ENCODE measurements at places on chromosomes 6 and 20.
A peak's percentile ranks its signal among the peaks of the same experiment; 100 is the strongest.

- no peak for DNase-seq
These were observed 15.9 kb downstream of the NT5E start for GRCh38 chr6:85465762-85466161.

GRCh38 chr6:37171201-37171969 is 1.4 kb downstream of the PIM1 start:
- DNase-seq, result peak; percentile 71

DNA sequence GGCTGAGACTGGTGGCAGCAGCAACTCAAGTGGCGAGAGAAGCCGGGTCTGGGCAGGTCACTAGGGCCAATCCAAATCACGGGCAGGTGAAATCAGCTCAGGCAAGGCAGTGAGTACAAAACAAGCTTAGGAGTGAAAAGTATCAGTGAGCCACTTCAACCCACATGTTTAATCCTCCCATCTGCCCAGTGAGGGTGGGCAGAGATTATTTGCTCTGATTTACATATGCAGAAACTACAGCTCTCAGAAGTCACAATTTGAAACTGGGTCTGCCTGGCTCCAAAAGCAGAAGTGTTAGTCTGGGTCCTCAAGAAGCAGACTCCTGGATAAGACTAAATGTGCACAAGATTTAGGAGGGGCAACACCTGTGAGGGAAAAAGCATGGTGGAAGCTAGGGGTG is 173.7 kb upstream of the LRFN2 start:
- no peak for DNase-seq

GRCh38 chr6:136728033-136728939 is 64.0 kb downstream of the MAP3K5 start:
- no peak for DNase-seq

GRCh38 chr20:58992911-58993310 is 11.9 kb downstream of the NELFCD start:
- no peak for DNase-seq

DNA sequence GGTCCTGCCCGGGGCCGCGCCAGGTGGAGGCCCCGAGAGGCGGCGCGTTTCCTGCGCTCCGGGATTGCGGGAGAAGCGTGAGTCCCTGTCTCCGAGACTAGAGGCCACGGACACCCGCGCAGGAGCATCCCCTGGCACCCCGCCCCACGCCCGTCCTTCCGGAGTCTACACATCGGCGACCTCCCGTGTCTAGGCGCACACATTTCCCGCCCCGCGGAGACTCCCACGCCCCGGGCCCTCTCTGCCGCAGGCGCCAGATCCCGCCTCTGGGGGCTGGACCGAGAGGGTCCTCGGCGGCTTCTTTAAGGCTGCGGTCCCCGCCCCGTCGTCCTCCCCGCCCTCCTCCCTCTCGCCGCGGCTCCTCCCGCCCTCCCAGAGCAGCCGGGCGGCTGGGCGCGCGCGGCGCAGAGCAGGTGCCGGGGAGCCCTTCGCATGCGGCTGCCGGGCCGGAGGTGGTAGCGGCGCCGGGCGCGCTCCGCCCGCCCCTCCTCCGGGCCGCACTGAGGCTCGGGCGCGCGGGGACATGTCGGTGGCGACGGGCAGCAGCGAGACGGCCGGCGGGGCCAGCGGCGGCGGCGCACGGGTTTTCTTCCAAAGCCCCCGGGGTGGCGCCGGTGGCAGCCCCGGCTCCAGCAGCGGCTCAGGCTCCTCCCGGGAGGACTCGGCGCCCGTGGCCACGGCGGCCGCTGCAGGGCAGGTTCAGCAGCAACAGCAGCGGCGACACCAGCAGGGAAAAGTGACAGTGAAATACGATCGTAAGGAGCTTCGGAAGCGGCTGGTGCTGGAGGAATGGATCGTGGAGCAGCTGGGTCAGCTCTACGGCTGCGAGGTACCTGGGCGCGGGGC is at the start of gene PPP1R14C:
Gene PPP1R14C, plus strand, starts transcription at position 375 of the 846 bp plus-strand sequence. Its CDS starts 149 bp downstream, at position 524.
- peak; percentile 17 for DNase-seq

DNA sequence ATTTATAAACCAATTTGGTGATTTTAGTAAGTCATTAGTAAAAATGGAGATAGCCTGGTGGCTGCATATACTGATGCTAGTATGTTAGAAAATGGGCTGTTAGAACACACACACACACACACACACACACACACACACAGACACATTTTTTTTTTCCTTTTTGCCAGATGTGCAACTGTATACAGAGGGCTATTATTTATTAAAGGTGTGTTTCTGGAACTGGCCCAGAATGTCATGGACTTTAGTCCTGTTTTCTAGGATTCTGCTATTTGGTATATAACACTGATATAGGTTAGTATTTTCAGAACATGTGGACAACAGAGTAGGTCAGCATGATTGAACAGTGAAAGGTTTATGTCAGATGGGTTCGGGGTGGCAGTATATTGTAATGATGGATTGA is 12.4 kb downstream of the MYO6 start:
- DNase-seq, result no peak

DNA sequence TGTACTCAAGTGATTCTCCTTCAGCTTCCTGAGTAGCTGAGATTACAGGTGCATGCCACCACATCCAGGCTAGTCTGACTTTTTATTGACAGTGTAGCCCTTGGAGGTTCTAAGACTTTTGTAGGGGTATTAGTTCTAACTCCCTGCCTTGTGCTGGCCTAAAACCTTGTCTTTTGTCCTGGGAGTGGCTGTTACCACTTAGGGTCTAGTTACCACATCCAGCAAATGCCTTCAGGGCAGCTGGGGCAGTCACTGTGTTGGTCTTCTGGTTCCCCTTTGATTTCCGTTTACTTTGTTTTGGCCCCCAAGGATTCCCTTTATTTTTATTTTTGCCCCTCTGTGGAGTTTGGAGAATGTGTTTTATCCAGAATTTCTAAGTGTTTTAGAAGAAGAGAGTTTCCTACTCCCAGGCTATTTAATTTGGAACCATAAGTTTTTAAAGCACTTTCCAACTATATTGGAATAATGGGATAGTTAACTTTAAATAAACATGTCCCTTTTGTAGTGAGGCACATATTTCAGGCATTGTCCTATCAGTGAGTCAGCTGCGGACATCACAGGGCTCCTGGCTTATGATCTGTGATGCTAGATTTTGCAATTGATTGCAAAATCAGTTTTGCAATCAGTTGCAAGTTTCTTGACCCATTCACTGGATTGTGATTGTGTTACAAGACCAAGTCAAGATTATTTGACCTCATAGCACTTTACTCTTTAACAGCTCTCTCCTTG is 25.0 kb downstream of the IL22RA2 start:
- DNase-seq, result peak; percentile 26

DNA sequence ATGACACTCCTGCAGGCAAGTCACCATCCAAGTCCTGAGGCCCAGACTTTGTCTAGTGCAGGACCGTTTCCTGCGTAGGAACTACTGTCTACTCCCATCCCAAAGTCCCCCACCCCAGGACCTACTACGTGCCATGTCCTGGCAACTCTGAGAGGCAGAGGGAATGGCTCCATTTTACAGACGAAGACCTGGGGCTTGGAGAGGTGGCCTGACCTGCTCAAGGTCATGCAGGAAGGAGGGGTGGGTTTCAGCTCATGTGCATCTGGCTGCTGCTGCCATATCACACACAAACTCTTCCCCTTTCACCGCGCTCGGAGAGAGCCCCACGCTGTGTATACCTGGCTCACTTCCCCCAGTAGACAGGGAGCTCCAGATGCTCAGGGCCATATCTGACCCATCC is 1.2 kb upstream of the NOL4L start:
- DNase-seq, result no peak

DNA sequence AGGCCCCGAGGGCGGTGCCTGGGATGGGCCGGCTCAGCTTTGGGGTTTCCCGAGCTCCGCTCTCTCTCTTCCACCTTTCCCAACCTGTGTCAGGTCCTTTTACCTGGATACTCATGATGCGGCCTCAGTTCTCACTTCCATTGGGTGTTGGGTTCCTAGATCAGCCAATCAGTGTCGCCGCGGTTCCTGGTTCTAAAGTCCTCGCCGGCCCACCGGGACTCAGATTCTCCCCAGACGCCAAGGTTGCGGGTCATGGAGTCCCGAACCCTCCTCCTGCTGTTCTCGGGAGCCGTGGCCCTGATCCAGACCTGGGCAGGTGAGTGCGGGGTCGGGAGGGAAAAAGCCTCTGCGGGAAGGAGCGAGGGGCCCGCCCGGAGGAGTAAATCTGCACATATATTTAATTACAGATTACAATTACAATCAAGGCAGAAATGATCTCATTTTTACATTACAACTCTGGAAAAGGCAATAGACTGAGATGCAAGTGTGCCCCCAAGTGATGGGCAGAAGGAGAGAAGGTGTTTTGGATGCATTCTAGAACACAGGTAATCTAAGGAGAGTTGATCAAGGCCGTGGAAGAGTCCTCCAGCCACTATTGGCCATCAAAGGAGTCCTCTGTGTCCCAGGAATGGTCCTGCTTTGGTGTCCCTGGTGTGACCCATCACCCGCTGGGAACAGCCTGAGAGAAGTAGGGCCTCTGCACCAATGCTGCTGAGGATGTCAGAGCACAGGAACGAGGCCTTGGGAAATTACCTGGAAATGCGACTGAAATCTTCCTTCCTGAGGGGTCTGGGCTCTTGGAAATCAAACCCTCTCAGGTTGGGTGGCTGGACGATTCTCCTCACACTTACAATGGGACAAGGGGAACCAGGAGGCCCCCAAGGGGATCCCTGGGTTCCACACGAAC is 34.7 kb upstream of the MICB start:
- DNase-seq, result peak; percentile 68

GRCh38 chr6:26502165-26502564 is 2.1 kb downstream of the BTN1A1 start:
- no peak for DNase-seq

DNA sequence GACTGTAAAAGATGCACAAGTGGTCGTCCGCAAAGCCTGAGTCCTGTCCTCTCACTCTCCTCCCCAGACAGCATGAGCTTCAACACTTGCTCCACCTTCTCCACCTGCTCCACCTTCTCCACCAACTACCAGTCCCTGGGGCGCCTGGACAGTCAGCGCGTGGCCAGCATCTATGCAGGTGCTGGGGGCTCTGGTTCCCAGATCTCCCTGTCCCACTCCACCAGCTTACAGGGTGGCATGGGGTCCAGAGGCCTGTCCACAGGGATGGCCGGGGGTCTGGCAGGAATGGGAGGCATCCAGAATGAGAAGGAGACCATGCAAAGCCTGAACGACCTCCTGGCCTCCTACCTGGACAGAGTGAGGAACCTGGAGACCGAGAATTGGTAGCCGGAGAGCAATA is 162.2 kb upstream of the NT5E start:
- no peak for DNase-seq

DNA sequence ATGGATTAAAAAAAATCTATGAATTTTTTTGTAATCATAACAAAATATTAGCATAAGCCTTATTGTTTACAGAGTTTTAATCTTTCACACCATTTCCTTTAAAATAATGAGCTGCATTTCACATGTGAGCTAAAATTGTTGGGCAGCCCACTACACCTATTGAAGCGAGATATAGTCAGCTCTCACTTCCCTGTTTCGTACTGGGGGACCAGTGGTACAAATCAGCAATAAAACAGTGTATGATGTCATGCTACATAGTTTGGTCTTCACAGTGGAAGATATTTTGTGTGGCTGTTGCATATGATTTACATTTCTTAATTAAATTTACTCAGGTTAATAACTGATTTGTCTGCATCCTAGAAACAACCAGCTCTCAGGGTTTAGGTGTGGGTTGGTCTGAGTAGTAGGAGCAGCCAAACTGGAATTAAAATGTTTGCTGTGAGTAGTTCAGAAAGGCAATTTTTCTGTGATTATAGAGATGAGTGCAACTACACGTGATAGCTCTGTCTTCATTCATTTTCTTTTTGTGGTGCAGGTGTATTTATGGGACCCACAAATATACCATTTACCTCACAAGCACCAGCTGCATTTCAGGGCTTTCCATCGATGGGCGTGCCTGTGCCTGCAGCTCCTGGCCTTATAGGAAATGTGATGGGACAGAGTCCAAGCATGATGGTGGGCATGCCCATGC is 99.3 kb downstream of the B3GAT2 start:
- DNase-seq, result no peak

GRCh38 chr20:10076126-10077080 is 41.6 kb downstream of the ANKEF1 start:
- no peak for DNase-seq

DNA sequence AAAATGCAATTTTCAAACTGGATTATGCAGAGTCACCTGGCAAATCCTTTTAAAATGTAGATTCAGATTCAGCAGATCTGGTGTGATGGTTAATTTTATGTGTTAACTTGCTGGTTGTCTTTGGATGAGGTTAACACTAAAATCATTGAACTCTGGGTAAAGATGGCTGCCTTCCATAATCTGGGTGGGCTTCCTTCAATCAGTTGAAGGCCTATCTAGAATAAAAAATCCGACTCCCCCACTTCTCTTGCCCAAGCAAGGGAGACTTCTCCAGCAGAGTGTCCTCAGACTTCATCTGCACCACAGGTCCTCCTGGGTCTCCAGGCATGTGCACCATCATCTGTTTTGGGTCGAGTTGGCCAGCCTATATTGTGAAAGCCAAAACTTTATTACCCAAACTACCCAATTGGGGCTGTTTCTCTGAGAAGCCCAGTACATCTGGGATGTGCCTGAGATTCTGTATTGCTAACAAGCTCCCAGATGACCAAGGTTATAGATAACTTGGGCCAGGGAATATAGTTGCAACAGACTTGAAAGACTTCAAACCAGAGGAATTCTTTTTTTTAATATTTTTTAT is 1.6 kb upstream of the SLC17A5 start:
- no peak for DNase-seq

DNA sequence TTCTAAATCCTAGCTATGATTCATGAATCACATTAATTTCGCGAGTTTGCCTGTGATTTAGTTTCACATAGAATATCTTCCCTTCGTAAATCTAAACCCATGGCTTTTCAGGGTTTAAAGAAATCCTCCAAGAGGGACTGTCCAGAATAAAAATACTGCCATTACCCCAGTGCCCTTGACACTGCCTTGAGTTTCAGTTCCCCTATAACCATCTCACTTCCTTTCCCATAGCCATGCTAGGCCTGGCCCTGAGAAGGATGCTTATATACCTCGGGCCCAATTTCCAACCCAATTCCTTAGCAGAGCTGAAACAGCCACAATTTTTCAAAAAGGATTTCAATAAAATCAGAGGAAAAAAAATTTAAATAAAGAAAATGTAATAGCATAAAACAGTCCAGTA is 697.3 kb downstream of the FRK start:
- DNase-seq, result no peak

- DNase-seq, result peak; percentile 17
These were observed 21.2 kb downstream of the MKKS start for GRCh38 chr20:10412591-10413408.

- no peak for DNase-seq
These were observed 112.4 kb downstream of the TENT5A start for GRCh38 chr6:81640126-81640525.

GRCh38 chr20:25408170-25408547 is 686 bp downstream of the GINS1 start:
- peak; percentile 23 for DNase-seq

DNA sequence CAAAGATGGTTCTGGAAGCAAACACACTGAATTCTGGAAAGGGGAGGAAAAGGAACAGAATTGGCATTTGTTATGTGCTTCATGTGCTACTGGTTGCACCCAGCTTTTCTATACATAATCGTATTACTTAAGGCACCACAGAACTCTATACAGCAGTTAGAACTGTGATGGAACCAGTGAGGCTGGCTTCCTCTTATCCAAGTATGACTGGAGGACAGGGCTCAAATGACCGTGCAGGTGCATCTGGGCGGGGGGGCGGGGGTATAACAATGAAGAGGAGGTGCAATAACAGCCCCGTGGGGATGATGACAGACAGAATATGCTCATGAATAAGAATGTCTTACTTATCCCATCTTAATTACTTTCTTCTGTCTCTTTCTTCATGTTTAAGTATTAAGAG is 144.2 kb downstream of the BTBD9 start:
- no peak for DNase-seq

GRCh38 chr20:3194617-3195280 is 9.7 kb downstream of the DDRGK1 start:
- DNase-seq, result no peak

- DNase-seq, result peak; percentile 98
These were observed 42.6 kb downstream of the KIAA1755 start for GRCh38 chr20:38217791-38218565.
